Right lung (tissue), 10 donors: ENCODE measurements at places on chromosomes 12 and 14. TPM values are rescaled to one million over a fixed set of nuclear protein-coding genes. Genes with fewer than 3 reads are reported as not detected.

DNA sequence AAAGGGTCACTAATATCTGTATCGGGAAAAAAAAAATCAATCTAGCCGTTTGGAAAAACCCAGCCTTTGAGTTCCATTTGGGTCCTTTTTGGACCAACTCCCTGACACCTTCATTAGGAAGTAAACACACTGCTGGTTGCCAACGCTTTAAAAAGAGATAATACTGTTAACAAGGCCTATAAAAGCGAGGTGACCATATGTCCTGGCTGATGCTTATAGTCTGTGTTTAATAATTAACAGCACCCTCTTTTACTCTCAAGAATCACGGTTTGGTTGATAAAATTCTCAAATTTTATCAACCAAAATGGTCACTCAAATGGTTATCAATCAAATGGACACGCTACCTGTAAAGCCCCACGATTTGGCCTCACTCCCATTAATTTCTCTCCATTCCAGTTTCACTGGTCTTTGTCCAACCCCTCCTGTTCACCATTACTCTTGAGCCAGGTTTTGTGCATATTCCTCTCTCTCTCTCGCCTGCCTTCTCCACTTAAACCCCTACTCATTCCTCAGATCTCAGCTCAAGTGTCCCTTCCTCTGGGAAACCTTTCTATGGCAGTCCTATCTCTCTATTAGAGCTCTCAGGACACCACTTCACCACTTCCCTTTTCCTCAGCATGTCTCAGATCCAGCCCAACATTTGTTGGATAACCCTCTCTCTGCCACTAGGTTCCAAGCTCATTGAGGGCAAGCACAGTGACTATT, 9.5 kb downstream of the BTG1 start:
- DNase-seq, result no peak

Gene MDP1
- 11.8 TPM for polyA plus RNA-seq

Gene PIWIL1
- polyA plus RNA-seq, result 0.54 TPM

Gene DLGAP5
- polyA plus RNA-seq, result 29.7 TPM
